Fibroblast of skin of back (primary cell): ENCODE measurements at places on chromosomes 1 and 21.
A peak's percentile ranks its signal among the peaks of the same experiment; 100 is the strongest.

GRCh38 chr1:25520446-25521061 is 22.9 kb upstream of the LDLRAP1 start:
- DNase-seq: peak; percentile 60

- no peak for DNase-seq
Observed at GRCh38 chr21:20259031-20259867, 739.0 kb upstream of the NCAM2 start.

- DNase-seq: no peak
Observed at GRCh38 chr1:60898413-60898812, 183.9 kb upstream of the NFIA start.

GRCh38 chr1:85554630-85555327 is 25.8 kb upstream of the CCN1 start:
- DNase-seq: peak; percentile 84

GRCh38 chr21:38386967-38387366 is 111.3 kb downstream of the ERG start:
- DNase-seq: peak; percentile 45

GRCh38 chr1:202311875-202312635 is 29.7 kb downstream of the UBE2T start:
- peak; percentile 22 for DNase-seq

DNA sequence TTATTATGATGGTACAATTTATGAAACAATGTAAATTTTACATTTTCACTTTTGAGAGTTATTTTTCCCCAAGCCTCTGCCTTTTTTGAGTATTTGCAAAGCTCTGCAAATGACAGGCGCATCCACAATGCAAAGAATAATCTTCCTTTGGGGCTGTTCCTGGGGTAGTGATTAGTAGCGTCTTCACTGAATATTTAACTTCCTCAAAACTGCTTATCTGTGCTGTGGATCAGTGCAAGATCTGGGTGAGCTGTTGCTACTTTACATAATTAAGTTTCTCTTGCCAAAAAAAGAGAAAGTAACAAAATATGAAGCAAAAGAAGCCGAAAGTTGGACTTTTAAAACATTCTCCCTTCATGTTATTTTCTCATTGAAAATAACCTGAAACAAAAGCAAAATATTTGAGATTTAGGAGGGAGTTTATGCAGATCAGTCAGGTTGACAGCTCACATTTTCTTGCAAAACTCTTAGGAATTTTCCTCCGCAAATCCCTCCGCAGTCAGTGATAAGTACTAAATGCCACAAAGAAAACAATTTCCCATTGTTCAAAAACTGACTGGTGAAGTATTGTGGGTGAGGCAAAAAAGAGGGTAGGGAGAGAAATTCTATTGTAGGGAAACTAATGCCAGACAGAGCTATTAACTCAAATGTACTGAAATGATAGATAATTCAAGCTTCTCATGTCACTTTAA is 276.4 kb upstream of the B3GALT2 start:
- DNase-seq: peak; percentile 13

GRCh38 chr1:235640580-235640979 is 9.0 kb downstream of the GNG4 start:
- DNase-seq: no peak

- DNase-seq: no peak
Observed at GRCh38 chr21:46187814-46188213, 3.6 kb upstream of the SPATC1L start.

- DNase-seq: no peak
Observed at GRCh38 chr1:7554385-7555235, 216.5 kb upstream of the VAMP3 start.

DNA sequence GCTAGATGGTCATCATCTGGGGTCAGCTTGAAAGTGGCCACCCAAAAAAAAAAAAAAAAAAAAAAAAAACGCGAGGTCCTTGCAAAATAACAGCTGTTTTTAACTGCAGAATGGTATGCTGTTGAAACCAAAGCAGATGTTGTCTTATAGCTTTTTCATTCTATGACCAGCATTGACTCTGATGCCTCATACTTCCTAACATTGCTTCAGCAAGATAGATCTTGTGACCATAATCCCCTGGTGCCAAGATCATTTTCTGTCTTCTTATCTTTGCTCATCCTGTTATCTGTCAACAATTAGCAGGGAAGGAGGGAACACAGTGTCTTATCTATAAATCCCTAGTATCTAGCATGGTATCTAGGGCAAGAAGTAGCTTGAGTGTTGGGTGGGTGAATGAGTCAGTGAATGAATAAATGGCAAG is 181.5 kb downstream of the PLPP3 start:
- no peak for DNase-seq

DNA sequence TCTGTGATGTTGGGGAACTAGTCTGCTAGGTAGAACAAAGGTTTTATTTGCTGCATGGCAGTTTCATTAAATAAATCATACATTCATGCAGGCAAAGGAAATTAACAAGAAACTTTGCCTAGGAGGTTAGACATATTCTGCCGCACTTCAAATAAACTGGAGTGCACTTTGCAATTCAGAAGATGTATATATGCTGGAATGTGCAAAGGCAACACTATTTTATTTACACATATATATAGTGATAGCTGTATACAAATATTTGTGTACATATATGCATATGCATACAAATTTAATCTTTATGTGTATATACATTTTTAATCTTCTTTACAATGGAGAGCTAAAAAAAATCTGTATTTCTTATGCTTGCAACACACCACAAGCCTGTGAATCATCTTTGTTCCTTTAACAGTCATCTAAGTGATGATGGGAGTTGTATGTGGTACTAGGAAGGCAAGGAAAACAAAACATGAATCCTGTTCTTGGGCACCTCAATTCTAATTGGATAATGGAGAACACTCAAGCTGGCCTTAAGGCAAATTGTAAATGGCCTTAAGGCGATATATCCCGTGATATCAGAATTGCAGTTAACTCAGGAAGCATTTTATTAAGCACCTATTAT is 605.8 kb upstream of the CAMK1G start:
- DNase-seq: no peak

- DNase-seq: no peak
Observed at GRCh38 chr21:22476726-22477646, 1478.8 kb downstream of the NCAM2 start.

DNA sequence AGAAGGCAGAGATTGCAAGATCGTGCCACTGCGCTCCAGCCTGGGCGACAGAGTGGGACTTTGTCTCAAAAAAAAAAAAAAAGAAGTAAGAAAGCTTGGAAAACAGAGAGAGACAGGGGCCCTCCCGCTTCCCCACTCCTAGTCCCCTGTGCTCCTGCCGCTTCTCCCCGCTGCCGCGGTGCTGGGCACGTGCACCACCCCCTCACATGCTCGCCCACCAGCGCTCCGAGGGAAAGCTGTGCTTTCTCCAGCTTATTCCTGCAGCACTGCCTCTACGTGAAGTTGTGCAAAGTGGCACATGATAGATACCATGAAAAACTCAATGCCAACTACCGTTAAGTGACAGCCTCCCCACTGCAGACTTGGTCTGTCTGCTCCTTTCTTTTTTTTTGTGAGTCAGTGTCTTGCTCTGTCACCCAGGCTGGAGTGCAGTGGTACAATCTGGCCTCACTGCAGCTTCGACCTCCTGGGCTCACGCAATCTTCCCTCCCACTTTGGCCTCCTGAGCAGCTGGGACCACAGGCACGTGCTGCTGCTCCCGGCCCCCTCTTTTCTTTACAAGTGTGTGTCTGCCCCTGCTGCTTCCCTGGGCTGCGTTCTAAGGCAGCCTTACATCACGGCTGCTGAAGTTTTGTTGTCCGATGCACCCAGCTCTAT is 15.4 kb downstream of the SLX9 start:
- peak; percentile 31 for DNase-seq

GRCh38 chr1:246703581-246703980 is 20.6 kb upstream of the SCCPDH start:
- peak; percentile 60 for DNase-seq

DNA sequence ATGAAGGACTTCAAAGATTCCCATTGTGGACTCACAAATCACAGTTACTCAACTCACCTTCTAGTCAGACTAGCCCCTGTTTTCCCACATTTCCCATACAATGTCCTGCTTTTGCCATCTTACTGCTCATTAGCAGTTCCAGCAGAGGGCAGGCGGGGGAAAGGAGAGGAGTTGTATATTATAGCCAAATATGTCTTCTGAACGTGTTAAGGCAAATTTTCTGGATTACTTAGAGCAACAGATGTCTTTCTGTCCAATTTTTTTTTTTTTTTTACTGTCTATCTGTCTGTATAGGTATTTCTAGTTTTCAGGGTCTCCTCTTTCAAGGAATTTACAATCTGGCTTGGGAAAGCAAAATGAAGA is 29.9 kb upstream of the DDAH1 start:
- peak; percentile 19 for DNase-seq

GRCh38 chr1:204363335-204364114 is 3.8 kb upstream of the PLEKHA6 start:
- peak; percentile 65 for DNase-seq

- DNase-seq: no peak
Observed at GRCh38 chr1:233246965-233247364, 48.6 kb downstream of the PCNX2 start.

GRCh38 chr1:82485591-82486369 is 685.0 kb downstream of the ADGRL2 start:
- DNase-seq: peak; percentile 24

DNA sequence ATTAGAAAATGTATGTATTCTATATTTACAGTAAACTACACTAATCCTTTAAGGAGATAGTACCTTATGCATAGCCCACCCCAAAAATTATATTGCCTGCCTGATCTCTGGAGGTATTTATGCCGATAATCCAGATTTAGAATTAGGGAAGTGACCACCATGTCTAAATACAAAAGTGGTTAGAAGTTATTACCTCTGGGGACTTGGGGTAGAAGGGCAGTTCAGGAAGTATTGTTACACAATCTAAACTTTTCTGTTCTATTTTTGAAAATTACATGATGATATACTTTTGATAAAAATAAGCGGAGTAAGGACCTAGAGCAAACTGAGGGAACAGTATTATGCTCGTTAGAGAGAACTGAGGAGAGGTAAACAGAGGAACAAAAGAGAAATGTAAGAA is 90.5 kb upstream of the ZP4 start:
- DNase-seq: no peak

DNA sequence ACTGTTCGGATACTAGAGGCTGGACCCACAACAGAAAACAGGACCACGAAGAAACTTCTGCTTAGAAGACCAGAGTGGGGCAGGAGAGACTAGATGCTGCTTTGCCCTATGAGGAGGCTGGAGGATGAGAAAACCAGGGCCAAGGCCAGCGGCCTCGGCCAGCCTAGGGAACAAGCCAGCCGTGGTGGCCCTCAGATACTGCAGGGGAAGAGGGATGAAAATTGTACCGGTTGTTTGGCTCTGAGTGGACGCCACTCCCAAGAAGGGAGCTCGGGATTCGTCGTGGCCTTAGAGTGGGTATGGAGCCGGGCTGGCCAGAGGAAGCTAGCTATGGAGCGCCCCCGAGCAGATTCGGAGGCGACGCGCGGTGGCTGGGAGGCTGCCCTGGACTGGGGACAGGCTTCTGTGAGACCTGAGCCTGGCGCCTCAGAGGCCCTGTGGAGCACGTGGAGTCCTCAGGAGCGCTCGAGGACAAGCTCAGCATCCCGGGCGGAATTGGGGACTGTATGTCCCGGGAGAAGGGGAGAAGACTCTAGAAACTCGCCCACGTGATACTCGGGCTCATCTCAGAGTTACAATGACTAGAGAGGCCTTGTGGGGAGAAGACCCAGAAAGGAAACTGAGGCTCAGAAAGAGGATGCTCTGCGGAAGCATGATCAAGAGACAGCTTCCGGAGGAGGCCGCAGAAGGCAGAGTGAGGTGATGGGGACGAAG is 2.8 kb downstream of the PRRX1 start:
- DNase-seq: peak; percentile 69

GRCh38 chr1:27316860-27317259 is 5.1 kb upstream of the TMEM222 start:
- DNase-seq: no peak

DNA sequence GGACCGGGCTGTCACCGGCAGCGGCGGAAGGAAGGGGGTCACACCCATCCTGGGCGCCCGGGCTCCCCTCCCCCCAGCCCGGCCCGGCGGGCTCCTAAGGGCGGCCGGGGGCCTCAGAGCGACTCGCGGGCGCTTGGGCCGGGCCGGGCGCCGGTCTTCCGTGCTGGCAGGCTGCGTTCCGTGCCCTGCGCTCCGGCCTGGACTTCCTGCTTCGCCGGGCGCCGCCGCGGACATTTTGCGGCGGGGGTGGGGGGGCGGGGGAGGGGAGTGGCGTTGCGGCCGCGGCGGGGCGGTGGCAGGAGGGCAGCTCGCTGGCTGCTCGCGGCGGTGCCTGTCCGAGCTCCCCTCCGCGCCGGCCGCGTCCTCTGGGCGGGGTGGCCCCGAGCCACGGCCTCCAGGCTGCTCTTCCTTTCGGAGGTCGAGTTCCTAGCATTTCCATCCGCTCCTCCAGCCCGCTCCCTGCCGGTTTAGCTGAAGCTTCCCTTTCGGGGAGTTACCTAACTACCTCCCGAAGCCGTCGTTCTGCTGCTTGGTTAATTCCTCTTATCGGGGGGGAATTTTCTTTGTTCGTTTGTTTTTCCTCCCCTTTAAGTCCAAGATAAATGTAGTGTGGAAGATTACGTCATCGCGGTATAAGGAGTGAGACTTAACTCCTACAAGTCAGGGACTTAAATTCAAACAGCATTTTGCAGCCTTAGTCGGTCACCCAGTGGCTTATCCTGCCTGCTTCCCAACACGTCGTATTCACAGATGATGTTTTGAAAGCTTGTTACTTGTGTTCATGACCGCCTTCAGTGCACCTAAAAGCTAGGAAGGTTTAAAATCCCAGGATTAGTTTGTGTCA is 730 bp downstream of the CDC42 start:
- peak; percentile 77 for DNase-seq

DNA sequence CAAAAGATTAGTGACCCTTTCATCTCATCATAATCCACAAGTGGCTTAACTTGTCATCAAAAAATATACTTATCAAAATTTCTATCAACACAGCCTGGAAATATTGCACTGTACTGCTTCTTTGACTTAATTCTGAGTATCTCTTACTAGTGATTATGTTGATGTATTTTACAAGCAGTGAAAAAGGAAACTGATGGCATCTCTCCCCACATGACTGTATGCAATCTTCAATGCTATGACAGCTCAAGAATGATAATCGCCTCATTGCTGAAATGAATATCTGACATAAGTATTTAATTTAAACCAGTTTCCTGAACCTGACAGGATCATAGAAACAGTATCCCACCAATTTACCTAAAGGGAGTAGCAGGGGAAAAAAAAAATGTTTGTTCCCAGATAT is 79.5 kb downstream of the DPYD start:
- DNase-seq: no peak
